Stimulated activated CD4-positive, alpha-beta T cell treated with anti-CD3 and anti-CD28 coated beads, Interleukin-2, amount 100 ng/mL, for 4 hours (primary cell): ENCODE measurements at places on chromosomes 6 and 20.

DNA sequence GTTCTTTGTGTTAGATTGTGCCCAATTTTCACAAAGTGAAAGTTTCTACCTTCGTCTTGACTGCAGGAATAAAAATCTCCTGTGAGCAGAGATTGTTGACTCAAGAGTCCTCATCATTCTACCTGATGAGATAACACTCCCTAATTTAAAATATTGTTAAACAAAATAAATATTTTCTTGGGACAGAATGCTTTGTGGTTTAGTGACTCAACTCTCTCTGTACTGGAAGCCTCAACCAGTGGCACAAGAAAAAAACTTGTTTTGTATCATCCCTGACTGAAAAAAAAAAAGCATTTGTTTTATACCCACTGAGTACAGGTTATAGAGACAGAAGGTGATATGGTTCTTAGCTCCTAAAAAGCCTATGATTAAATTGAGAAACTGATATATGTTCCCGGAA lies 78.9 kb downstream of the CRYBG1 start:
- no peak for DNase-seq

DNA sequence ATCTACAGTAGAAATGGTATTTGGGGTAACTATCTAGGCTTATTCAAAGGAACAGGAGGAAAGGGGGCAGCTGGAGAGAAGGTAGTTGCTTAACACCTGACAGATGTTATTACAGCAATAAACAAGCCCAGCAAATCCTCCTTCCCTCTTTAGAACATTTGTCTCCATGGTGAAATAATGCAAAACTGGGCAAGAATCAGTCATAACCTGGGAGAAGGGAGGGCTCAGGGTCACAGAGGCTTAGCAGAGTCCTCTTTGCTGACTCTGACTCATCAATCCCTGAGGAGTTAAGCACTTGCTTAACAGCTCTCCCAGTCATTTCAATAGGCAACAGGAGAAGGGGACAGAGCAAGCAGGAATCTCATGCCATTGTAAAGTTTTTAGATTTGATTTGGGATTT lies 230.3 kb downstream of the IBTK start:
- DNase-seq = no peak

DNA sequence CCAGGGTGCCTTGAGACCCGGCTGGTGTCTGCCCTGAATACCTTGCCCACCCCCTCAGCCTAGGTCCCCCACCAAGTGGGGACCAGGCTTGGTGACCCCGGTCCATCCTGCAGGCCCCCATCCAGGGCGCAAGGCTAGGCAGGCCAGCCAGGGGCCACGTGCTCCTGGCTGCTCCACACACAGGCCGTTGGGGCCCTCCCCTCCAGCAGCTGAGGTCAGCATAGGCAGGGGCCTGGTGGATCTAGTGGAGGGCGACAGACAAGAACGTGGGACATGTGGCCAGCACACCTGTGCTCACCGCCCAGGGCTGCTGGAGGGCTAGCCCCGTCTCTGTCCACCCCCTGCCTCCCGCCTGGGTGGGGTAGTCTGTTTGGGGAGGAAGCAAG lies 7.5 kb upstream of the HRH3 start:
- DNase-seq = no peak

- no peak for DNase-seq
Measured at GRCh38 chr6:130466052-130466747, 100.4 kb downstream of the TMEM200A start.

DNA sequence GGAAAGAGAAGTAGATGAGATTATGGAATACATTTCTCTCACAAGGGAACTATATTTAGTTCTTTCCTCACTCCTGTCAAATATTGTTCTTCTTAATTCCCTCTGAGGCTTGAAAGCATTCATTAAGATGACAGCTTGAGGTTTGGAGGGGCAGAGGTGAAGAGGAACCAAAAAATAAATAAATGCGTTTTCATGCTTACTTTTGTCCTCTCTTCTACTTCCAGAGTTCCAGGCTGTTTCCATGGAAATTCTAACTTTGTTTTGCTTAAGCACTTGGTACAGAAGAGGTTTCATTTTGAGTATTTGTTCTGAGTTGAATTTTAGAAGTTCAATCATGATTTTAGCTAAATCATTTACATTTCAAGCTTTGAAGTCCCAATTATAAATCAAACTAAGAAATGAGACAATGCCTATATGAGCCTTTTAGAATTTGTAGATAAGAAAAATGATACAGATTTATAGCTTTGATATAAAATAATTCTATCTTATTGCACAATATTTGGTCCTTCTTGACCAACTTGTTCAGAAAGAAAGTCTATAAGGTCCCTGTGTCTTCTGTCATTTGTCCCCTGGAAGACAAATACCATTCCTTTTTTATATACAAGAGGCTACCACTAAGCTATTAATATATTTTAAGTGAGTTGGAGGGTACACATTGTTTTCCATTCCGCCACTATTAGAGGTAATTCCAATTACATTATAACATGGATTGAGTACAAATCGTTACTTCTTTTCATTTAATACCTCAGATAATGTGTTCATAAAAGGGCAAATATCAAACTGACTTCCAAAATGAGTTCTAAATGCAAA lies 16.3 kb downstream of the RBM24 start:
- no peak for DNase-seq

DNA sequence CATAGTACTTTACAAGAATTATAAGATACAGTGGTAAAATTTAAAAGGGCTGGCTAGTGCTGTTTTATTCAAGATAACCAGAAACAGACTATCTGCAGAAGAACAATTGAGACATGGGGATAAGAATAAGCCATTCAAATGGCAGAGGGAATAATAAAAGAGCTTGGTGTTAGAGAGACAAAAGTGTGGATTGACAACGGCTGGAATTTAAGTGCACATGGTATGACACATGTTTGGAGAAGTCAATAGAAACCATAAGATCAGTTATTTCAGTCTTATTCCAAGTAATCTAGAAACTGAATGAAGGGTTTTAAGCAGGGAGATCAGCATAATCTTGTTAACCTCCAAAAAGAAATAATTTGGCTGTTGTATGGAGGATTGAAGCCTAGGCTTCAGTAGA lies 1205.5 kb upstream of the CITED2 start:
- no peak for DNase-seq

DNA sequence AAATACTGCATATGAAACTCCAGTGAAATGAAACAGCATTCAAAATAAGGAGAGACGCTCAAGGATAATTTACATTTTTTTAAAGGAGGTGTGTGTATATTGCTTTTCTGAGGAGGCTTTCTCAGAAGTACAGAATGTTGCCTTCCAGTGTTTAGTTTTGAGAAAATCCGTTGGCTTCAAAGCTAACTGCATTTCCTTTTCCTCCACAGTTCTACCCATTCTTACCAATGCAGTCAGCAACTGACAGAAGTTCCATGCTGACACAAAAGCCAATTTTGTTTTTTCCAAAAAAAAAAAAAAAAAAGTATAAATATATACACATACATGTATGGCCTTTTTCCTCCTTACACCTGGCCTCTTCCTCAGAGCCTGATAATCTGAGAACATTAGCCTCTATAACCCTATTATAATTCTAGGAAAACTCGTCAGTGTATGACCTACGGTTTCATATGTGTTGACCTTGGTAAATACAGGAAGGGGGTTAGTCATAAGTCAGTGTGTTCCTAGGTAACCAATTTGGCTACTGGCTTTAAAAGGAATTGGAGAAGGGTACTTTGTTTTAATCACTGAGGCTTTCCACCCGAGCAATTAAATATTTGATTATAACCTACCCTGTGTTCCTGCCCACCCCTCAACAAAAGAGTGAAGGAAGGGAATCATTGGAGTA lies 24.2 kb downstream of the MGME1 start:
- DNase-seq = no peak

- DNase-seq = peak; percentile 52
Measured at GRCh38 chr6:13486679-13487121, 700 bp downstream of the GFOD1 start.

DNA sequence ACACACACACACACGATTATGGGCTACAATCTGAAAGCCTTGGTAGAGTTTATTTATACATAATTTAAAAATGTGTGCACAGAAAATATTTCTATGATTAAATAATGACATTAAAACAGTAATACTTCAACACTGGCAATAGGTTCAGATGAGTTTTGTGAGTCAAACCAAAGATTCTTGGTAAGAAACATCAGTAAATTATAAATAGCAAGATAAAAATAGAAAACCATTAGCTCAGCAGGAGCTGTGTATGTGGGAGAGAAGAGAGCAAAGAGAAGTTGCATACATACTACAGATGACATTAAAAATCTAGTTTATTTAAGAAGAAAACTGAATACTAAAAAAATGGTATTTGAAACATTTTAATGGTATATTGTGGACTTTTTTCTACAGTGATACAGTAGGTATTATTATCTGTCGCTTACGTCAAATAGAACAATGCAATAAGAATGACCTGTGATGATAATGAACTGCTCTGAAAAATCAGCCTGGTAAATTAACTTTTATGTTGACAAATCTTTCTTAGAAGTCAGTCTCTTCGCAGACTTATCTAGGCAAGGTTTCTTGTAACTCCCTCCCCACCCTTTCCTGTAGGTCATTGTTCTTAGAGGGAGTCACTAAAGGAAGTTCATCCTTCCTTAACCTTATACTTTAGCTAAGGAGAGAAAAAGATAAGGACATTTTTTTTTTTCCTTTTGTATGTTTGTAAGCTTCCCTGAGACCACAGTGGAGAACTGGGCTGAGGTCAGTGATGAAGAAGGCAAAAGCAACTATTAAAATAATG lies 149.3 kb downstream of the GJA1 start:
- no peak for DNase-seq

- peak; percentile 59 for DNase-seq
Measured at GRCh38 chr6:135498185-135498841, 773 bp upstream of the AHI1 start.

GRCh38 chr20:3231889-3232588 lies 7.0 kb downstream of the SLC4A11 start:
- no peak for DNase-seq

DNA sequence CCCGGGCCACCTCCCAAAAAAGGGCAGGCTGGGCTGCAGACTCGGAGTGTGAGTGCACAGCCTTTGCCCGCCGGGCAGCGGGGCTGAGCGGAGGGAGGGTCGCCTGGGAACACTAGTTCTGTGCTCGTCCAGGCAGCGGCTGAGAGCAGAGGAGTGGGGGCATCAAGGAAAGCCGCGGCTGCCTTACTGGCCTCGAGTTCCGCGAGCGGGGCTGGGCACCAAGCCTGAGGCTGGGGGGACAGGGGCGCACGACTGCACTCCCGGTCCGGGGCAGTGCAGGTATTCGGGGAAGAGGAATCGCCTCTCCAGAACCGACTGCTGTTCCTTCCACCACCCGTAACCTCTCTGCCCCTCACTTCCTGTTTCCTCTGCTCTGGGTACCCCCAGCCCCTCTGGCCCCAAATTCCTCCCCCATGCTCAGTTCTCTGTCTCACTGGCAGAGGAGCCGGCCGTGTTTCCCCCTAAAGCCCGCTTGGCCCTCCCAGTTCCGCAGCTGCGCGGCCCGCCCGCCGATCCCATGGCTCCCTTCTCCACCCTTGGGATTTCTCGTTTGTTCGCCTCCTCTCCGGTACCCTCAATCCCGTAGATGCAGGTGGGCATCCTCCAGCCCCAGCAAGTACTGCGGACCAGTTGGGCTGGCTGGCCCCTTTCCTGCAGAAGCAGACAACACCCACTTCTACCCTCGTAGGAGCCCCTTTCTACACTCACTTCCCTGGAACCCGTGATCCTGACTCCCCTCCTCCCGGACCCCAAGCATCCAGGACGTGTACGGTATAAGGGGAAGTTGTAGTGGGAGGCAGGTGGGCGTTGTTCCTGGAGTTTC lies 5.1 kb downstream of the RING1 start:
- no peak for DNase-seq

GRCh38 chr6:98905759-98906158 lies 42.0 kb downstream of the FBXL4 start:
- no peak for DNase-seq

- DNase-seq = no peak
Measured at GRCh38 chr20:44990957-44991356, 24.6 kb downstream of the STK4 start.

DNA sequence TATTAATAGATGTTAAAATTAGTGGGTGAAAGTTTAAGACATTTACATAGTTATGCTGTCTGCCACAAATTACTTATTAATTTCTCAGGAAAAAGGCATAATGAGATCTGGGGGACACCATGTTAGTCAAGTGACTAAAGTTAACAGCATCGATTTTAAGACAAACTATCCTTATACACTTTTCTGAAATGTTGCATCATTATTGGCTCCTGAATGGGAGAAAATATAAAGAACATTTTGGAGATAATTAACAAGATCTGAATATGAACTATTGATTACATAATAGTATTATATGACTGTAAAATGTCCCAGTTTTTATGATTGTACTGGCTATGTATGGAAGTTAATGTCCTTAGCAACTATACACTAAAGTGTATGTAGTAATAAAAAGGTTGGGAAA lies 7.9 kb downstream of the OR2B3 start:
- no peak for DNase-seq

DNA sequence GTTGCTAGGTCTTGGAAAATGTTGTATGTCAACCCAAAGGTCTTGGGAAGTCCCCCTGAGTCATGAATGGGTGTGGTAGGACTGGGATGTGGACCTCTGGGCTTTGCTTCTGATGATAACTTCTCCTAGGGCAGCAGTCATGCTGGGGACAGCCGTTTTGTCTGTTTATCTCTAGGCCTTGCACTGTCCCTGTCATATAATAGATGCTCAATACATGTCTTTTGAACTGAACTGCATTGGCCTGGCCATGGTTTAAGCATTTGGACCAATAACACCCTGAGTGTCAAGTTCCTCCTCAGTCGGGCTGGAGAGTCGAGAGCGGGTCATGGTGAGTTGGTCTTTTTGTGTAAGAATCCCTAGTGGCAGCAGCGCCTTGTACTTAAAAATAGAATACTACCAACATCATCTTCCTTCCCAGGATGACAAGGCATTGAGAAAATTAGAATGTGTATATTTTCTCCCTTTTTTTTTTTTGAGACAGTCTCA lies 43.1 kb downstream of the E2F3 start:
- no peak for DNase-seq

DNA sequence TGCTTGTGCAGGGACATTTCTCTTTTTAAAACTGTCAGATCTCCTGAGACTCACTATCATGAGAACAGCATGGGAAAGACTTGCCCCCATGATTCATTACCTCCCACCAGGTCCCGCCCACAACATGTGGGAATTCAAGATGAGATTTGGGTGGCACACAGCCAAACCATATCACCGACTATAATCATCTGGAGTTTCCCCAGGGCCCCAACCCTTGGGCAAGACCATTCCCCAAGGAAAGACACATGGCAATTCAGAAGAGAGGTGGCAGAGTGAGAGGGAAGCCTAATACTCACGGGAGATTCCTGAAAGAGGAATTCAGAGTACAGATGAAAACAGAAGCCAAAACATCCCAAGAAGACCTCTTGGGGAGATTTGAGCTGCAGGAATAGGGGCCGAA lies 291.0 kb upstream of the PLCB4 start:
- no peak for DNase-seq

GRCh38 chr6:157693867-157694266 lies 129.2 kb upstream of the SNX9 start:
- DNase-seq = no peak

GRCh38 chr20:24102749-24103333 lies 114.3 kb upstream of the GGTLC1 start:
- no peak for DNase-seq

GRCh38 chr6:44494011-44494501 lies 106.5 kb downstream of the CDC5L start:
- no peak for DNase-seq
